ENCODE measurements at places on chromosomes 1 and 21.

DNA sequence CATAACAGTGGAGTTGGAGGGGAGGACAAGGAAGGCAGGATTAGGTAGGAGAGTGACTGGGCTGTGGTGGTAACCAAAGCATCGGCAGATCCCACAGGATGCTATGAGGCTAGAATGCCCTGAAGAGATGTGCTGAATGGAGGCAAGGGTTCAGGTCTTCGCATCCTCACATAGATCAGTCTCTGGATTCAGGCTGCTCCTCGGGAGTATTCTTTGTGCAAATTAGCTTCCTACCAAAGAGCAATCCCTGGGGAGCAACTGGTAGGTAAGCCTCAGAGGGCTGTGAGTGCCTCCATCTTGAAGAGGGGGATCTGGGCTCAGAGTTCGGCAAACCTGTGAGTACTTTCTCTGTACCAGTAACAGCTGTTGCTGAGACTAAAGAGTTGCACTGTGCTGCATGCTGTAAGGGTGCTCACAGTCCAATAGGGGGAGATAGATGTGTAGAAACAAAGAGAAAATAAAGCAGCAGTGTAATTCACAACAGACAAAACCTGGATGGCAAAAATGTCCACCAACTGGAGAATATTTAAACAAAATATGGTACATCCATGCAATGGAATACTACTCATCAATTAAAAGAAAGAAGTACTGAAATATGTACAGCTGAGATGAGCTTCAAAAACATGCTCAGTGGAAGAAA lies 322.4 kb upstream of the DEPDC1 start:
- DNase-seq: no peak

GRCh38 chr21:16028142-16028541 lies 298.4 kb downstream of the USP25 start:
- DNase-seq: no peak

DNA sequence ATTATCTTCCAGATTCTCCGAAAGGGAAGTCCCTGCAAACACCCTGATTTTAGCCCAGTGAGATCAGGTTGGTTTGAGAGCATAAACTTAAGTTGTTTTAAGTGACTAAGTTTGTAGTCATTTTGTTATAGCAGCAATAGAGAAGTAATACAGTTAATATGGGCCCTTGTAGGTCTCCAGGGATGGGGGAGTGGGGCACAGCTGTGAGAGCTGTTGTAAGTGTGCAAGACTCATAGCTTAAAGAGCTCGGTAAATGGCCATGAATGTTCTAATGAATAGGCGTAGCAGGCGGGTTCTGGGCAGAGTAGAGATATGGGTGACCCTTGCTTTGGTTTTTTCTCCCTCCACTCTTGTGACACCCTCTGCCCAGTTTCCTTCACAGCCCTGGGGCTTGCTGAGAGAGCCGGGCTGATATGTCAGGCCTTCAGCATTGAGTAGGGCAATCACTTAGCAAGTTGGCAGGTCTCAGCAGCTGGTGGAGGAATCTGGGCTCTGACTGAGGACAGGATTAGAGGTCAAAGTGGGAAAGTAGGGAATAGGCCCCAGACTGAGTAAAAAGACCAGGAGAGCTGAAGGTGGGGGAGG lies 16.0 kb upstream of the ID3 start:
- DNase-seq: no peak

DNA sequence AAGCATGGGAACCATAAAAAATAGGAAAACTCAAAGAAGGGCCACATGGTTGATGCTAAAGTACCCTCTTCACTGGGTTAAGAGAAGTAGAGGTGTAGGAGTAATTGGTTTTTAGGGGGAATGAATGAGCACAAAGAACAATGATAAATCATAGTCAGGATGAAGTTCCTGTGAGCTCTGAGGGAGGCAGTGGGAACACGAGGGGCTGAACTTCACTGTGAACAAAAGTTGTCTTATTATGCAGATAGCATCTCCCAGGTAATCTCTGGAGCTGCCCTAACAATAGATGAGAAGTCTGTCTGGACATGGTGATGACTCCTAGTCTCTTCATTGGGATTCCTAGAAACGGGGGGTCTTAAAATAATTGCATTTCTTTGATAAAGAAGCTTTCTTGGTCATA lies 127.9 kb downstream of the DNM3 start:
- DNase-seq: no peak

- no peak for DNase-seq
These were observed 73.9 kb upstream of the ANGPTL1 start for GRCh38 chr1:178944729-178945128.

All from fibroblast of skin of left biceps (primary cell).